ENCODE measurements at places on chromosomes 5 and 9. TPM values are rescaled to one million over a fixed set of nuclear protein-coding genes. Genes with fewer than 3 reads are reported as not detected.

The DMGDH gene
- total RNA-seq, result 0.13 TPM

The FOXD4 gene
- total RNA-seq, result 0.52 TPM

The NIM1K gene
- total RNA-seq, result 2.0 TPM

The GPR21 gene
- total RNA-seq, result 0.11 TPM

The VCAN gene
- total RNA-seq, result 160 TPM

The FBP2 gene
- total RNA-seq, result not detected

The SRA1 gene
- 44.2 TPM for total RNA-seq

The ZNF462 gene
- total RNA-seq, result 14.6 TPM

The ALG2 gene
- 36.7 TPM for total RNA-seq

The PTPRD gene
- total RNA-seq, result not detected

The SLCO4C1 gene
- total RNA-seq, result not detected

GRCh38 chr9:129006328-129007034, 21.6 kb downstream of the SH3GLB2 start:
- DNase-seq, result peak; percentile 77

GRCh38 chr5:167814828-167815227, 476.6 kb upstream of the WWC1 start:
- peak; percentile 99 for DNase-seq

DNA sequence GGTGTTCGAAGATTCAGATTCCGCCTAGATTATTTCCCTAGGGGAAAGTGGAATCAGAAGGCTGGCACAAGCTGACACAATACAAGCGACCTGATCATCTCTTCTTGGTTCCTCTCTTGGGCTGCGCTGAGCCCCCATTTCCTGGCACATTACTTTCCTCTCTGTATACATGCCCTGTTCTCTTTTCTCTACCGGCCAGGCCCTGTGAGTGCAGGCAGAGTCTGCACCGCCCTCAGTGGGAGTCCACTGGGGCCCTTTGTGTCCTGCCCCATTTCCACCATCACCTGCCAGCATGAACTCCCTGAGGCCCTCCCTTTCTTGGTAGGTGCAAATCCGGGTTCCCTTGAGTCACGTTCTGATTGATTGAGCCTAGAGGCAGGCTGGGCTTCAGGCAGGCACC, 287.9 kb downstream of the MSX2 start:
- no peak for DNase-seq

DNA sequence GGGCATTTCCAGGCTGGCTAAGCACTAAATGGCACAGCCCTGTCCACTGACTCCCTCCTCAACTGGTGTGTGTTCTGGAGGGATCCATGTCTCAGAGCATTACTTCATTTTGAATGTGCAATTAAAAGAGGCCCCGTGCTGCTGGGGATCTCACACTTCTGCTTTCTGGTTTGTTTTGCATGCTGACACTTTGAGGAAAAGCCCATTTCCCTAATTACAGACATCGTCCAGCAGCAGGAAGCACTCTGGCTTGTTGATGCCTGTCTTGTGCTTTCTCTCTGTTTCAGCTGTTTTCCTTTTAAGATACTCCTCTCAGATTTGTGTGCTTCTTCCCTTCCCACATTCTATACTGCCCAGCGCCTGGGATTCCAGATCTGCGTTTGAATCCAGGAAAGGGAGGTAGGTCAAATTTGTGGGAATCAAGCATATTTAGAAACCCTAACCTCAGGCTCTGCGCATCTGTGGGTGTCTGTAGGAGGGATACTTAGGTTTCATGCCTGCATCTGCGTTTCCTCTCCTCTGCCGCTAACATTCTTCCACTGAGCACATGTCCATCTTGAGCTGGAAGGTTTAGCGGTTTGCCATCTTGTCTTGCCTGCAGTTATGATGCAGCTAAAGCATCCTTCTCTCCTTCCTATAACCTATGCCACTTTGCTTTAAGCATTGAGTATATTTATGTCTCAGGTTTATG, 25.7 kb downstream of the SYK start:
- no peak for DNase-seq

- no peak for DNase-seq
These were observed 41.0 kb upstream of the SLC28A3 start for GRCh38 chr9:84381508-84381907.

DNA sequence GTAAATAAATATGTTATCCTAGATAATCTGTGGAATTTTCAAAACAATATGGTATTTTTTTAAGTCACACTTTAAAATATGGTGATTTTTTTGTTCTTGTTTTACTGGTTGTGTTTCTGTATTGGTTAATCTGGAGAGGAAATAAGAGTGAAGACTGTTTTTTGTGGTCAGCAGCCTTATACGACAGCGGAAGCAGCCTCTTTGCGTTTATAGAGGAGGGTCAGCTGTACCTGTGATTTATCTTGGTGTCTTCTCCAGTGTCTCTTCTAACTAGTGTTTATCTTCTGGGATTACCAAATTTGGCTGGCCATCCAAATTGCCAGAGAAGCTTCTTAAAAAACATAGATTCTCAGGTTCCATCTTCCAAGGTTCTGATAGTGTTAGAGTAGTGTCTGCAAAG, 58.7 kb downstream of the ICE1 start:
- no peak for DNase-seq

- no peak for DNase-seq
These were observed 261.9 kb downstream of the SYK start for GRCh38 chr9:91063471-91063870.

DNA sequence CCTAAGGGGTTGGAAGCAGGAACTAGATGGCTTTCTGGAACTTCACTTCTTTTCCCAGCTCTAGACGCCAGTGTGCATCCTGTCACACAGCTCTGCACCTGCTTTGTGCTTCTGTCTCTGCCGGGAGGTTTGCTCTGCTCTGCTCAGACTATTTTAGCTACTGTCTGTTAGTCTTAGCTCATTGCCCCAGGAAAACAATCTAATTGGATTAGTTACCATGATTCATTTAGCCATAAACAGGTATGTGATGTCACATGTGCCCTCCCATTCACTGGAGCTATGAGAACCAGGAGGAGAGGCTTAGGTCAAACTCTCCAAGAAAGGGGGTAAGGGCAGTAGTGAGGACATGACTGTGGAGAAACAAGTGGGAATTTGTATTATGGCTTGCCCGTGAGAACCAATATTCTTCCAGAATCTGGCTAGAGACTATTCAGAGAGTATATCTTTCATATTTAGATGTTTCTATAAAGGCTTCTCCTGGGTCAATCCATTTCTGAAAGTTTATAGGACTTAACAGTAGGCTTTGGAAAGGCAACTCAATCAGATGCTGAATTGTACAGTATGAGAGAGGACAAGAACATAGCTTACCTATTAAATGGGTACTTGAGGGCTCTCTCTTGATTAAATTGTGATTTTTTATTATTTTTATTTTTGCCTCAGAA, 22.4 kb upstream of the NREP start:
- DNase-seq, result no peak

- DNase-seq, result peak; percentile 50
These were observed 5.9 kb upstream of the CFAP90 start for GRCh38 chr5:7856855-7857254.

DNA sequence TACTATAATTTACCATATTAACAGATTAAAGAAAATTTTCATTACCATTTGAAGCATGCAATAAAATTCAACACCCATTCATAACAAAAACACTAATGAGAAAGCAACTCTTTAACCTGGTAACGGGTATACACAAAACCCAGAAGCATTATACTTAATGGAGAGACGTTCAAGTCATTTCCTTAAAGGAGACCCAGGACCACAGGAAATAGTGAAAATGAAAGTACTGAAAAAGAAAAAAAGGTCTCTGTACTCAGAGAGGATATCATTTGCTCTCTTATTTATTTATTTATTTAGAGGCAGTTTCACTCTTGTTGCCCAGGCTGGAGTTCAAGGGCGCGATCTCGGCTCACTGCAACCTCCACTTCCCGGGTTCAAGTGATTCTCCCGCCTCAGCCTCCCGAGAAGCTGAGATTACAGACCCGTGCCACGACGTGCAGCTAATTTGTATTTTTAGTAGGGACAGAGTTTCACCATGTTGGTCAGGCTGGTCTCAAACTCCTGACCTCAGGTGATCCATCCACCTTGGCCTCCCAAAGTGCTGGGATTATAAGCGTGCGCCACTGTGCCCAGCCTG, 61.6 kb downstream of the SETX start:
- DNase-seq, result no peak

- no peak for DNase-seq
These were observed 25.2 kb downstream of the ZCCHC9 start for GRCh38 chr5:81326554-81326953.

GRCh38 chr9:128733256-128733655, 9.3 kb upstream of the ZDHHC12 start:
- DNase-seq, result peak; percentile 85

GRCh38 chr5:172985596-172985995, 2.0 kb downstream of the ATP6V0E1 start:
- DNase-seq, result no peak

- no peak for DNase-seq
These were observed 5.1 kb downstream of the PIP5K1B start for GRCh38 chr9:68710111-68710471.

GRCh38 chr5:124001036-124001615, 489.1 kb downstream of the CSNK1G3 start:
- DNase-seq, result no peak

- peak; percentile 48 for DNase-seq
These were observed 3.7 kb downstream of the PHF24 start for GRCh38 chr9:34961574-34962490.

DNA sequence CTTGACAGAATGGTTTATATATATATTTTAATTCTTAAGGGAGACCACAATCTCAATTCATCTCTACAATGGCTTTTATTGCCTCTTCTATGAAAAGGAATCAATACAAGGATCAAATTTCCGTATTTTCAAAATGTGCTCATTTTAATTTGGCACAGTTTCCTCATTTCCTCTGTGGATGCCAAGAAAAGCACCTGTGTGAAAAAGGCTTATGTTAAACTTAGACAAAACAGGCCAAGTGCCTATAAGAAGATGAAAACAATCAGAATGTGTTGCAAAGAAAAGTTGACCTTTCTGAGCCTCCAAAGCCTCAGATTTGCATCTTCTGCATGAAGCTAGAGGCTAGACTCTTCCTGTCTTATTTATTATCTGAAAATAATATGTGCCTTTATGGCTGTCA, 173.7 kb upstream of the SLC12A2 start:
- no peak for DNase-seq

DNA sequence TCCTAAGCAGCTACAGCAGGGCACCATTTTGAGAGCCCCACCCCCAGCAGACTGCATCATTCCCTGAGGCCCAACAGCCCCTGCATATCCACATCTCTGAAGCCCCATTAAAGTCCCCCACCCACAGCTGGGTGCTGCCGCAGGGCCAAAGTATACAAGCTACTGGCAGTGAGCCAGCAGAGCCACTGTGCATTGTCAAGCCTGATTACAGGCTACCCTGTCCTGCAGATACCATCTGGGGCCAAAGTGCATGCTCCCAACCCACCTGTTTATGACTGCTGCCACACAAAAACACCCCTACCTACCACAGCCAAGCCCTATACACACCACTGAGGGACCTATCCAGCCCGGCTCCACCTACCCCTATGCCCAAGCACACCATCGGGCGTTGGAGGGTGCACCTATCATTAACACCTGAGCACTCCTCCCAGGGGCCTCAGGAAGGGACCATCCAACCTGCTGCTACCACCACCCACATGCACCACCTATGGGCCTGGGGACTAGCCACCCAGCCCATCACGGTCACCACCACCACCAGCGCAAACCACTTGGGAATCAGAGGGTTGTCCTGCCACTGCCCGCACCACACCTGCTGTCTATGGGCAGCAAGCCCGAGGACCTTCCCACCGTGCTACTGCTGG, 105.0 kb downstream of the PLPP1 start:
- no peak for DNase-seq

DNA sequence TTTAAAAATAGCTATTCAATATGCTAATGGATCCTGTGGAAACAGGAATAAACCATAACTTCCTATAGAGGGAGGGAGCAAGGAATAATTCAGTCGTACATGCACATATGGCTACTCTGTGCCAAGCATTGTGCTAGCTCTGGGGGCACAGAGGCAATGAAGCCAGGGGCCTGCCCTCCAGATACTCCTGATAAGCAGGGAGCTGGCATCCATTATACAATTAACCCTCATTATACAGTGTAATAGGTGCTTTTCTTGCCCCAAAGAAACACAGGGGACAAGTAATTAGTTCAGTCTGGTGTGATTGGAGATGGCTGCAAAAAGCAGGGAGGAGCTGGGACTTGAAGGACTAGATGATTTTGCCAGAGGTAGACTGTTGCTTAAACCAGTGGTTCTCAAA, 200.4 kb downstream of the SREK1 start:
- DNase-seq, result no peak

DNA sequence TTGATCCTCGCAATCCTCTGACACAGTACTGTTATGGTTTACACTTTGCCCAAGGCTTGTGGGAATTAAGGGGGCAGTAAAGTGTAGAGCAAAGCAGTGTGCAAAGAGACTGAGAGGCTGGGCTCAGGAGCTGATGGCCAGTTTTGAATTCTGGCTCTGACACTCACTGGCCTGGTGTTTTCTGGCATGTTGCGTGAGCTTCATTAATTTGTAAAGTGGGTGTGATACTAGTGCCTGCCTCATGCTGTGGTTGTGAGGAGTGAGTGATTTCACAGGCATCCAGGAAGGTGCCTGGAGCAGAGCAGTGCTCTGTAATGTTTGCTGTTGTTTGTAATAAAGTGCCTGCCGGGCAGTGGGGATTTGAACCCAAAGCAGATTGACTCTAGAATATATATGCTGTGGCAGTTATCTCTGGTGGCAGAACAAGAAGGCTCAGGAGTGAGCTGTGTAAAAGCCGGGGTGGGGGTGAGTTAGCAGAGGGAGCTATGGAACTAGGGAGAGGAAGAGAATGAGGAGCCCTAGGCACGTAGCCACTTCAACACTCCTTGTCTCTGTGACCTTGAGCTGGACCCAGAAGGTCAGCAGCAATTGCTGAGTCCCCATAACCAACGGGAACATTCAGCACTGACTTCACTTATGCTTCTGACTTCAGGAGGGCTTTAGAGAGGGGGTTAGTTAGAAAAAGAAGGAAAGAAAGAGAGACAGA, 108.5 kb downstream of the DOCK2 start:
- DNase-seq, result peak; percentile 49

DNA sequence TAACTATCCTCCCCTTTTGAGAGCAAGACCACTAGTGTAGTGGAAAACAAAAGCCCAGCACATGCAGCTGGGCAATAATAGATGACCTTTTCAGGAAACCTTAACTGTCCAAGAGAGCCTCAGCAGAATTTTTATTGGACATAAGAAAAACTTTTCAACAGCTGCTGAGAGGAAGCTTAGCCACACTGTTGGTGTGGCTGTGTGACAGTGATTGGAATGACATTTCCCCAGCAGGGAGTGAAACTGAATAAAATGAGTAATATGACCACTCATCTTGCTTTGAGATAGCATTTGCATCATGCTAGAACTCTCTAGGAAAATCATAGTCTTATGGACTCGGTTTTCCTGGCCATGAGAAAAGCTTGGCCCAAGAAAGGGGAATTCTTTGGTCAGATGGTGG, 687.8 kb downstream of the SLCO4C1 start:
- DNase-seq, result peak; percentile 19

DNA sequence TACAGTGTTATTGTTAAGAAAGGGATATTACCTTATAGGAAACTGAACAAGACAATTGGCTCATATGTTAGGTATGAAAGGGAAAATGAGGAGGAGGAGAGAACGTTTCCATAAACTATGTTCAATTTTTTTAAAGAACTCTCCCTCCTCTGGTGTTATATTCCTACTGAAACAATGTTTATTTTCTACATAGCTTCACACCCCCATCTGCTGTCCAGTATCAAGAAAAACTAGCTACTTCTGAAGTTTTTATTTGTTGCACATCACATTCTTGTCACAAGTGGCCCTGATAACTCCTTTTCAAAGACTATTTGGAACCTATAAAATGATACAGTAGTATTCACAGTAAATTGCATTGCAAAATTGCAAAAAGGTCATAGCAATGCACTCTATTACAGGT, 223.4 kb upstream of the FAM174A start:
- DNase-seq, result no peak

- DNase-seq, result no peak
These were observed 483 bp upstream of the EIF4EBP3 start for GRCh38 chr5:140546851-140547507.
